Endodermal cell (in vitro differentiated cells): ENCODE measurements at places on chromosomes 5 and 9. TPM values are rescaled to one million over a fixed set of nuclear protein-coding genes. Genes with fewer than 3 reads are reported as not detected.

- no peaks in the 10 kb centered on the region for H3K36me3 ChIP-seq
- peak; percentile 67 for DNase-seq
- H3K4me1 ChIP-seq = no peaks in the 10 kb centered on the region
Observed at GRCh38 chr5:171437286-171437821, 17.9 kb downstream of the FGF18 start.

DNA sequence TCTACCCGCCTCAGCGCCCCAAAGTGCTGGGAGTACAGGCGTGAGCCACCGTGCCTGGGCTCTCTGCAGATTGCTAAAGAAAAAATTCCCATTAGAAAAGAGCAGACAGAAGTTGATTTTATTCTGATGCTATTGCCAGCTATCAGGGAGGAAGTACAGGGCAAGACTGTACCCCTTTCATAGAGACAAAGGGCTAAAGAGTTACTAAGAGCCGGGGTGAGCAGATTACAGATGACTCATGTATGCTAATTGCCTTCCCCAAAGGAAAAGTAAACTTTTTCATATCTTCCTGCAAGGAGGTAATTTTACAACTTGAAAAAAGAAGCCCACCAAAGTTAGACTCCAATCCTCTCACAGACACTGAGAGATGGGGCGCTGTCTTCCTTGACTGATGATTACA is 42.3 kb upstream of the MCTP1 start:
- no peak overlapping the region for H3K27ac ChIP-seq
- H3K36me3 ChIP-seq = no peaks in the 10 kb centered on the region
- DNase-seq = no peak
- no peaks in the 10 kb centered on the region for H3K4me1 ChIP-seq

DNA sequence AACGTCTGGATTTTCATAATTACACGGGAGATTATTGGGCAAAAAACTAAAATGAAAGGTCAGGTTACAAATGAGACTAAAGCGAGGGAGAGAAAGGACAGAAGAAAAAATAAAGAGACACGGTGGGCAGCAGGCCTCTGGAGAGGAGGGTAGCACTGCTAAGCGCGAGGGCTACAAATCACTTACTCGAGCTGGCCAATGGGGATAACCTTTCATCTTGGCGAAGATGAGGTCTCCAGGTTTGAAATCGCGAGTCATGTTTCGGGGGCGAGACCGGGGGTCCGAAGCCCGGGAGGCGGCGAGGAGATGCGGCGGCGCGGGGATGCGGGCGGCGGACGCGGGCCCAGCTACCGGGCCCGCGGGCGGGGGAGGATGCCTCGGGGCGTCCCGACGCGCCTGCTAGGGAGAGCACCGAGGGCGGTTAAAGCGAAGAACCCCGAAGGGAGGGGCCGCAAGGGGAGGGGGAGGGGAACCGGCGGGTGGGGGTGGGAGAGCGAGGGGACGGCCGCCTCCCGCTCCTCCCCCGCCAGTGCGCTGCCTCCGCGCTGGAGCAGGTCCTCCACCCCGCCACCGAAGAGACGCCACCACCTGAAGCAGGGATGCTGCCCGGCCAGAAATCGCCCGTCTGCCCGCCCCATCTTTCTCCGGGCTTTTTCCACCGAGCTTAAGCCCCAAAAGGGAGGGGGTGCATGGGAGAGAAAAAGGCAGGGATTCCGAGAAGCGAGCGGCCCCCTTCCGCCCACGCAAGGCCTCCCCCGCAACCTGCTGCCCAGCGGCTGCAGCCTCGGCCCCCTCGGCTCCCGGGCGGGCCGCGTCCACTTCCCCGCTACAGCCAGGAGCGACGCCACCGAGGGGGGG is 610 bp downstream of the PSIP1 start:
- peak; percentile 78 for DNase-seq
- H3K27ac ChIP-seq = peak overlapping the region; percentile 100
- H3K4me3 ChIP-seq = peak overlapping the region; percentile 91
- H3K36me3 ChIP-seq = peaks cover 41% of the 10 kb centered on the region

DNA sequence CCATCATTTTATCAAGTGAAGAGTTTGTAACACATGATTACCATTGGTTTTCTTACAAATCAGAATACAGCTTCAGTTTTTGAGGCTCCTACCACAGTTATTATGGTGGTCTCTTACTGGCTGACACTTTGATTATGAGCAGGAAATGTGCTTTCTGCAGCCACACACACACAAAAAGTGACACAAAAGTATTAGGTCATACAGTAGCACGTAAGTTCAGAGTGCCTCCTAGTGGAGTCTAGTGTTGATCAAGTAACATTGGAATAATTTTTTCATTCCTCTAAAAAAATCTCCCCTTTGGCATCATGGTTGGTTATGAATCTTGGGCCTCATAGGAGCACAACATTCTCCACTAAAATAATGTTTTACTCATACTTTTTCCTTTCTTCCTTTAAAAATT is 37.6 kb downstream of the PAM start:
- no peak for DNase-seq
- no peak overlapping the region for H3K4me3 ChIP-seq
- no peak overlapping the region for H3K27ac ChIP-seq
- no peaks in the 10 kb centered on the region for H3K36me3 ChIP-seq
- peaks cover 6% of the 10 kb centered on the region for H3K4me1 ChIP-seq

GRCh38 chr9:3553076-3553765 is 27.4 kb upstream of the RFX3 start:
- H3K27ac ChIP-seq = no peak overlapping the region
- no peaks in the 10 kb centered on the region for H3K36me3 ChIP-seq
- peaks cover 9% of the 10 kb centered on the region for H3K4me1 ChIP-seq
- H3K27me3 ChIP-seq = no peaks in the 10 kb centered on the region

DNA sequence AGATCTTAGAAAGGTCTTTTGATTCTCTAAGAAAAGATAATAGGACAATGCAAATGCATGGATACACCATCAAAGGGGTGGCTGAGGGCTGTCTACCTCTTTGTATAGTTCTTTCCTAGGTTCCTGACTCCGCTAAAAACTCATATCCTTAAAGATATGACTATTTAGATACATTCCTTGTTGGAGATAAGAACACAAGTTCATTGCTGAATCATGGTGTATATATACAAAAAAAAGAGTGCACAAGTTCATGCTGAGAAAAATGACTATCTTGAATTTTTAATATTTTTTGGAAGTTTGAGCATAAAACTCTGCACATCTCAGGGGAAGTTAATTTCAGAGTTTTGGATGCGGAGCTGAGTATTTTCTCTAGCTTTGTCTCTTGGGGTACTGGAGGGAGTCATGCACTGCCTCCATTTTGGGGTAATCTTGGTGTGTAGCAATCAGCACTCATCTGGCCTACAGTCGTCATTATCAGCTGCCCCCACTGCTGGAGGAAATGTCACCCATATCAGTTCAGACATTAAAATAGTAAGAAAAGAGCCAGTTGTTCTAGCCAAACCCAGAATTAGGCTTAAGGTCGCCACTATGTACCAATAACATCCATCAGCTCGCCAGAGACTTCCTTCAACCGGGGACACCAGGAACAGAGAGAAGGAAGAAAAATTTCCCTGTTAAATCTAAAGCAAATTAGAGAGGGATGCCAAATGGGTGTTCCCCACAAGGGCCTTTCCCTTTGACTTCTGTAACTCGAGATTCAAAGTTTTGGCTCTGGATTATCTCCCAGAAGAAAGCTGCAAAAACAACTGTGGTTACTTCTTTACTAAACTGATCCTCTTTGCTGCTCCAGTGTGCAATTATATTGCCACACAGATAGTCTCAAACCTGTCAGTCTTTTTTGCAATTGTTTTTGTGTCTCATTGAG is 49.0 kb downstream of the PTTG1 start:
- H3K27me3 ChIP-seq = no peaks in the 10 kb centered on the region
- no peaks in the 10 kb centered on the region for H3K36me3 ChIP-seq
- H3K4me1 ChIP-seq = no peaks in the 10 kb centered on the region
- DNase-seq = no peak
- H3K4me3 ChIP-seq = no peak overlapping the region

DNA sequence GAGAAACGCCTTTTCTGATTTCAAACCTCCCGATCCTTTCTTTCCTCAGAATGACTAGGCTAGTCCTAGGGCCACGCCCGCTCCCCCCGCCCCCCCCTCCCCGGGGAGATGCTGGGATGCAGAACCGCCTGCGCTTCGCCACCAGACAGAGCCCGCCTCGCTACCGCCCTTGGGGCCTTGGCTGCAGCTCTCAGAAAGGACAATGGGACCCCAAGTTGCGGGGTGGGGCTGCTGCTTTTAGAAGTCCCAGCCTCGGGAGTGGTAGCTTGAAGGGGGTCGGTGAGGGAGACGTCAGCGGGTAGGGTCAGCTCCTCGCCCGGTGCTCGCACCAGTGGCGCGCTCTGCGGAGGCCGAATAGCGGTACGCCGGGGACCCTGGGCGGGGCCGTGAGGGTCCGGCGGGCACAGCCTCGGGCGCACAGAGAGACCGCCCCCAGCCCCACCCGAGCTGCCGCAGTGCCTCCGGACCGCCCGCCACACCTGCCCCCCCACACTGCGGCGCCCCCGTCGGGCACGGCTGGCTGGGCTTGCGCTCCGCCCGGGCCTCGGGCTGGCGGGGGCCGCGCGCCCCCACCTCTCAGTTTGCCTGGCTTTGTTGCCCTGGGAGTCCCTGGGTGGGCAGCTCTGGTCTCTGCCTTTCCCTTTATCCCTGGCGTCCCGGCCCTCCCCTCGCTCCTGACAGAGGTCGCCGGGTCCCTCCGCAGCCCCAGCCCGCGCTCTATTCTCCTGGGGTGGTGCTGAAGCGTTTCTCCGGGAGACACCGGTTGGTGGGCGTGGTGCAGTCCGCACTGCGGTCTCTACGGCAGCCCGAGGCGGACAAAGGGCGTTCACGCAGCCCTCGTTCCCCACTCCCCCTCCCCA is 1.2 kb downstream of the MAP1B start:
- H3K36me3 ChIP-seq = peaks cover 37% of the 10 kb centered on the region
- peak; percentile 92 for DNase-seq
- no peaks in the 10 kb centered on the region for H3K27me3 ChIP-seq

DNA sequence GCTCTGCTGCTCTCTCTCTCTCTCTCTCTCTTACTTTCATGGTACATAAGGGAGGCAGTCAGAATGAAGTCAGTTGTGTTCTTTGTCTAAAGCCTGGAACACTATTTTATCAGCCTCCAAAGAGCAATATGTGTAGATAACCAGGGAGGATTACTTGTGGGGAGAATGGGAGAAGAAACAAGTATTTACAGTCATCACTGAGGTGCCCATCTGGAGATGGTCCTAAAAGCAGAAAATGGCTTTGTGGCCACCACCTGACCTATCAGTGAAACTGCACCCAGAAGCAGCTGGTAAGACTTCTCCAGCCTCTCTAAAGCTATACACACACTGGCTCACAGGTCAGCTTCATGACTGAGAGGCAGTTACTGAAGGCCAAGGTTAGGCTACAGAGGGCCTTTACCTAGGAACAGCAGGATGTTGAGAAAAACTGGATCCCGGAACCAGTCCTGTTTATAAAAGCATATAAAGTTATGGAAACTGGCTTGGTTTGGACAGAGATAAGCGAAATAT is 75.1 kb downstream of the MRPS27 start:
- no peak overlapping the region for H3K4me3 ChIP-seq
- H3K36me3 ChIP-seq = peaks cover 6% of the 10 kb centered on the region
- no peak overlapping the region for H3K27ac ChIP-seq
- H3K27me3 ChIP-seq = no peaks in the 10 kb centered on the region
- no peaks in the 10 kb centered on the region for H3K4me1 ChIP-seq

DNA sequence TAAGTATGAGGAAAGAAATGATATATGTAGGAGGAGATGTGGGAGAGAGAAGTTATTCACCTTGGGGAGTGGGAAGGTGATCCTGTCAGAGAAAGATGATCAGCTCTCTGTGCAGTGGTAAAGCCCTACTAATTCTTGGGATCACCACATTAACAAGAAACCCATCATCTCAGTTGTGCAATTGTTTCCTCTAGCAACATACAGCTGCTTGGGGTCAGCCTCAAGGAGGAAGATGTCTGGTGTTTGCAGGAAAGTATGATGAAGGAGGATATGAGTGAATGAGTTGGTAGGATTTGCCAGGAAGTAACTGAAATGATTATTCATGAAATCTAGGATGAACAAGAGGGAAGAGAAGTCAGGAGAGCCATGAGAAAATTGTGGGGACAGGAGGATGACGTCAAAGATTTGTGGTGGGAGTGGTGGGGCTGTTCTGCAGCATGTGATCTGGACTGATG is 50.1 kb downstream of the TNFSF8 start:
- no peaks in the 10 kb centered on the region for H3K36me3 ChIP-seq
- no peak overlapping the region for H3K27ac ChIP-seq
- H3K4me3 ChIP-seq = no peak overlapping the region

GRCh38 chr5:157203417-157203816 is 22.8 kb downstream of the ITK start:
- no peak for DNase-seq
- no peak overlapping the region for H3K27ac ChIP-seq
- H3K4me3 ChIP-seq = no peak overlapping the region
- H3K36me3 ChIP-seq = no peaks in the 10 kb centered on the region
- H3K27me3 ChIP-seq = no peaks in the 10 kb centered on the region
- H3K4me1 ChIP-seq = no peaks in the 10 kb centered on the region

DNA sequence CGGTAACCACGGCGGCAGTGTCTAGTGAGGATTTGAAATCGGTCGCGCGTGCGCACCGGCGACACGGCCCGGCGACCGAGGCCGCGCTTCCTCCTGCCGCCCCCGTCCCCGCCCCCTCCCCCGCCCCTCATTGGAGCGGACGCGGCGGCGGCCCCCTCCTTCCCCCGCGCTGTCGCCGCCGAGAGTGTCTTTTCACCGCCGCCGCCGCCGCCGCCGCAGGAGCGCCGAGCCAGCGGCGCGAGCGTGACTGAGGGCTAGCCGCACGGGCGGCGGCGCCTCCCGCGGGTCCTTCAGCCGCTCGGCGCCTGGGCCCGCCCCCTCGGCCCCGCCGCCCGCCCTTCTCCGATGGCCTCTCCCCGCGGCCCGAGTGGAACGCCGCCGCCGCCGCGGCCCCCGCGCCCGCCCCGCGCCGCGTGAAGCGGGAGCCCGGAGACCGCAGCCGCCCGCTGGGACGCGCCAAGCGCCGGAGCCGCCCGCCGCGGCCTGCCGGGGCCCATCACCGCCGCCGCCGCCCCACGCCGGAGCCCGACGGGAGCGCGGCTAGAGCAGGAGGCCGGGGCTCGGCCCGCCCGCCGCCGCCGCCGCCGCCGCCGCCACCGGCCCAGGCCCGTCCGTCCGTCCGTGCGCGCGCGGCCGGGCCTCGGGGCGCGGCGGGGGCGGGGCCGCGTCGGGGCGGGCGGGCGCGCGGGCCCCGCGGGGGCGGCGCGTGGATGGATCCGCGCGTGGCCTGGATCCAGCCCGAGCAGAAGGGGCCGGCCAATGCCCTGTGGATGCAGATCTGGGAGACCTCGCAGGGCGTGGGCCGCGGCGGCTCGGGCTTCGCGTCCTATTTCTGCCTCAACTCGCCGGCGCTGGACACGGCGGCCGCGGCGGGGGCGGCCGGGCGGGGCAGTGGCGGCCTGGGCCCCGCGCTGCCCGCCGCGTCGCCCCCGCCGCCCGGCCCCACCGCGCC is at the start of gene TENT4A:
Gene TENT4A, plus strand, starts transcription at position 159 of the 952 bp plus-strand sequence. Its CDS starts 552 bp downstream, at position 711.
- H3K4me1 ChIP-seq = peaks cover 6% of the 10 kb centered on the region
- no peaks in the 10 kb centered on the region for H3K27me3 ChIP-seq
- peak within 1 kb of the TSS; percentile 90 for H3K4me3 ChIP-seq
- H3K27ac ChIP-seq = peak within 1 kb of the TSS; percentile 94
- H3K36me3 ChIP-seq = peaks cover 10% of the 10 kb centered on the region

Gene GABRA6
- not detected in 2 replicates for total RNA-seq

Gene LCN10
- total RNA-seq = 0.36 and 1.1 TPM in 2 replicates

Gene SLC6A19
- total RNA-seq = 0.09 TPM in 1 of 3 replicates, not detected in the others

Gene CCNI2
- total RNA-seq = 0.42 to 1.3 TPM (median 0.67 TPM) in 3 replicates
